Astrocyte of the hippocampus (primary cell): ENCODE measurements at places on chromosomes 12 and 14.

GRCh38 chr14:100297320-100298300 is 8.6 kb downstream of the SLC25A29 start:
- peak; percentile 86 for DNase-seq

GRCh38 chr12:59744564-59744963 is 148.7 kb downstream of the SLC16A7 start:
- DNase-seq, result no peak

GRCh38 chr12:131984334-131984733 is 34.6 kb downstream of the EP400 start:
- DNase-seq, result no peak

DNA sequence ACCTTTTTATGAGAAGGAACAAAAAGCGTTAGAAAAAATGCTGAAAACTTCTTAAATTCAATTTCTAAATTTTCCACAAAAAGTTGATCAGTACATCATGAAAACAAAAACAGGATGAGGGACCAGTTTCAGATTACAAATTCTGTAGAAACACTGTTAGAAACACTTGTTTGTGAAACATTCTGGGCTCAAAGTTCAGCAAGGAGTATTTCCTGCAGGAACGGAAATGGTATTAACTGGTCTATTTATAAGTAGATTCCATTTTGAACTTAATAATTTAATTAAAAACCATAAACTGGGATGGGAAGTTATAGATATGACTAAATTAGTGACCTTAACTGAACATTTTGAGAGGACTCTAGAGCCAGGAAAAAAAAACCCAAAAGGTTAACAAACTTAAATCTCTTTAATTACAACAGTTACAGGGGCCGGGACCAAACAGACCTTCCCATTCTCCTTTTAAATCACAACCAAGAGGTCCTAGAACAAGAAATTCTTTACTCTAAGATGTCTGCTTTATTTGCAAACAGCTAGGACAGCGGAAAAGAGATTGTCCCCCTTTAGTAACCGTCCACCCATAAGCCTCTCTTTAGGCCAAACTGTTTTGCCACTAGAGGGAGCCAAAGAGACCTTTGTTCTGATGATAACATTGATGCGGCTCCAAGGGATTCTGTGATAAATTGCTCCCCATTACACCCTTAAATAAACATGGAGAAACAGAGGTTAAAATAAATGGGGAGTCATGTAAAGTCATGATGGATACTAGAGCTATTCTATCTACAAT is 69.0 kb upstream of the RERGL start:
- peak; percentile 29 for DNase-seq

DNA sequence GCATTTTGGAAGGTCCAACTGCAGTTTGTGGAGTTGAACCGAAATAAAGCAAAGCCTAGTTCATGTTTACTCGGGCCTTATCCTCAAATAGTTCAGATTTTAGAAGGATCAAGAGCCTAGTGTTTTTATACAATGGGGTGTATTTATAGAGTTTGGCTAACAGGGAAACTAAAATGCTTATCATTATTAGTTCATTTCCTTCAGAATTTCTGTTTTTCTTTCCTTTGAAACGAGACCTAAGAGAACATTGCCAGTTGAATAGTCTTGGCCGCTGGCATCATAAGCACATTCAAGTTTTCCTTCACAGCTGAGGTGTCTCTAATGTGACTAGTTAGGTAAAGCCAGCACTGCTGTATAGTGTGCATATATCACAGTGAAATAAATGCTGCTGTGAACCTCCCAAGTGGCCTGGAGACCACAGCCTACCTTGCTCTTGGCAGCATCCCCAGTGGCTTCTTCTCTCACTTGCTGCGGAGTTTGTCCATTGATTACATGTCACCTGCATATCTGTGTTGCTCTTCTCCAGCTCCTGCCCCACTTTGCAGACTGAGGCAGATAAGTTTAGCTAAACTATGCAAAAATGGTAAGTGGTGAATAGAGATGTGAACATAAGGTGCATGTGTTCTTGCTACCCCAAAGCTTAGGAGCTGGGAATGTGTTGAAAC is 88.8 kb downstream of the ANO6 start:
- peak; percentile 43 for DNase-seq

- DNase-seq, result peak; percentile 11
These were observed 9.6 kb upstream of the GPHN start for GRCh38 chr14:66498311-66498710.

DNA sequence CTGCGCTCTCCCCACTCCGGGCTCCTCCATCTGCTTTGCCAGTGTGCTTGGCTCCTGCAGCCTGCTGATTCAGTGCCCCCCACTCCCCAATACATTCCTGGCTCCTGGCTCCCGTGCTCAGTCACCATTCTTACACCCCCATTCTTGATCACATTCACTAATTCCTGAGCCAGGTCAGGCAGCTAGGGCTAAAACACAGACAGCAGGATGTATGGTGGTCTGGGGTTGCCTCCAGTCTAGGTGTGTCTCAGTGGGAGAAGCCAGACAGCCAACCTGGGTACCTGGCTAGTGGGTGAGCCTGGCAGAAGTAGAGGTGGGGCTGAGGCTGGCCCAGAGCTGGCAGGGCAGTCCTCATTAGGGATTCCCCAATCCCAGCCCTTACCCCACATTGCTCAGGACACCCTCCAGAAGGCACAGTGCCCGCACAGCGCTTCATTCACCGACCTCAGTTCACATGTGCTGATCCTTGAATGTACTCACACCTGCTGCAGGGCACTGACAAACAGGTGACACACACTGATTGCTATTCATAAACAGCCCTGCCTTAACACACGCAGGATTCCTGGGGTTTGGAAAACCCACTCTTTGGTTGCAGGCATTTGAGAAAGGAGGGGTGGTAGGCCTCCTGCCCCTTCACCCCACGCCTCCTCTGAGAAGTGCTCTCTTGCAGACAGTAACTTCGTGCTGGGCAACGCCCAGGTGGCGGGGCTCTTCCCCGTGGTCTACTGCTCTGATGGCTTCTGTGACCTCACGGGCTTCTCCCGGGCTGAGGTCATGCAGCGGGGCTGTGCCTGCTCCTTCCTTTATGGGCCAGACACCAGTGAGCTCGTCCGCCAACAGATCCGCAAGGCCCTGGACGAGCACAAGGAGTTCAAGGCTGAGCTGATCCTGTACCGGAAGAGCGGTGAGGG is 1.7 kb downstream of the KCNH3 start:
- DNase-seq, result no peak

DNA sequence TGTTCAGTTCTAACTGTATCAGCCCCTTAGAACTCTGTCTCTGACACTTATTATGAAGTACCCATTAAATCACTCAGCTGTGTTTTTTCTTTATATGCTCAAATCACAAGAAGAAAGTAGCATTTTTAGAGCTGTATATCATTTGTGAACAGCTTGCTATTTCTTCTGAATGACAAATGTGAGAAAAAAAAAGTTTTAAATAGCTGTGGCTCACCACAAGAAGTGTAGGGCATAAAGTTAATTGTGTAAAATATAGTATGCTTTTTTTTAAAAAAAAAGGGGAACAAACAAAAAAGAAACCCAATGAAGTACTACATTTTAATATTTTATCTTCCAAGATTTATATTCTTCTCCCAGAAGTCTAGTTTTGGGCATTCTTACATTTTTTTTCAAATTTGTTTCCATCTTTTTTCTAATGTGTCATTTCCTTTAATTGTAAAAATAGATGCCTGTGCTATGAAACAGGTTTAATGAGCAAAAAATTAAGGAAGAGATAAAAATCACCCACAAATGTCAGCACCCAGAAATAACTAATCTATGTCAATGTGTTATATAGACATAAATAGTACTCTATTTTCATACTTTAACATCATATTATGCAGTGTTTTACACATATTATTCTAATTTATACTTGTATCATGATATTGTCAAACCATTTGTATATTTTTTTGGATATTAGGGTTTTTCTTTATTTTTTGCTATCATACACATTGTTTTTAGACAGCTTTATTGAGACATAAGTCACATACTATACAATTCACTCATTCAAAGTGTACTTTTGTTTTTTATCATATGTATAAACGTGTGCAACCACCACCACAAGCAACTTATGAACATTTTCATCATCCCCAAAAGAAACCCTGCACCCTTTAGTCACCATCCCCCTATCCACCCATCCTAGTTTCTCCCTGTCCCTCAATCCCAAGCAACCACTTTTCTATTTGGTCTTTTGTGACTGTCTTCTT is 22.4 kb upstream of the LRRK2 start:
- peak; percentile 2 for DNase-seq

DNA sequence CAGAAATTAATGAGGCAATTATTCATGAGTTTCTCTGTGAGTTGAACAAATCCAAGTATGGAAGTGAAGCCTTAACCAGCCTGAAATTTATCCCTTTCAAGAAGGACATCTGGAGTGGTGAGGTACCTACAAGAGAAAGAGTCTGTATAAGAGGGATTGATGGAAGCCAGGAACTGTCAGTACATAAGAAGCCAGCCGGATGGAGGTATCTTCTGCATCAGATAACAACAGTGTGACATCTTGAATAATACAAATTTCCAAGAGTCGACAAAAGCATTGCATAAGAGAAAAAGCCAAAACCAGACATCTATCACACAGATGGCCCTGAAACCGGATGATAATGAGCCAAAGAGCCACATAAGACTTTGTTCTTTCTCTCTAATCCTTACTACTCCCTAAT is 781.2 kb downstream of the FLRT2 start:
- no peak for DNase-seq

DNA sequence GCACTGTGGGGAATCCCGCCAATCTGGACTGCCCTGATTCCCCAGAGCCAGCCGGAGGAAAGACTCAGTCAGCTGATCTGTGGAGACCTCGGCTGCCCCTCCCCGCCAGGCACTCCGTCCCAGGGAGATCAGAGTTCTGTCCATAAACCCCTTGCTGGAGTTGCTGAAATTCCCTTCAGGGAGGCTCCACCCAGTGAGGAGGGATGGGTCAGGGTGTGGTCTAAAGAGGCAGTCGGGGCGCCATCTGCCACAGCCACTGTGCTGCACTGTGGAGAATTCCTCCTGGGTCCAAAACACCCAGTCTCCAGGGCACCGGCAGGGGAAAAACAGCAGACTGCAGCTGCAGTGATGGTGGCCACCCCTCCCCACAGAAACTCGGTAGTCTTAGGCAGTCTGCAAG is 1922.3 kb upstream of the FLRT2 start:
- no peak for DNase-seq

DNA sequence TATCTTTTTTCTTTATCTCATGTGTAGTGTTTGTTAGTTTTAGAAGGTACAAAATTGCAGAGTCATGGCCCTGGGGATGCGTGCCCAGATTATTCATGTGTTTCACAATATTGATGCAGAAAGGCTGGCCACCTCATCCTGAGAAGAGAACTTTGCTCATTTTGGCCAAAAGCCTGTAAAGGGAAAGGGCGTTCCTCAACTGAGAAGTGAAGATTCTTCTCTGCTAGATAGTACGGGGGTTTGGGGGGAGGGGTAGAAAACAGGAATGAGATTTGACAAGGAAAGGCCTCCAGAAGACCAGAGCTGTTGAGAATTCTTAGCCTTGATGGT is 1.7 kb downstream of the MGST1 start:
- peak; percentile 76 for DNase-seq

DNA sequence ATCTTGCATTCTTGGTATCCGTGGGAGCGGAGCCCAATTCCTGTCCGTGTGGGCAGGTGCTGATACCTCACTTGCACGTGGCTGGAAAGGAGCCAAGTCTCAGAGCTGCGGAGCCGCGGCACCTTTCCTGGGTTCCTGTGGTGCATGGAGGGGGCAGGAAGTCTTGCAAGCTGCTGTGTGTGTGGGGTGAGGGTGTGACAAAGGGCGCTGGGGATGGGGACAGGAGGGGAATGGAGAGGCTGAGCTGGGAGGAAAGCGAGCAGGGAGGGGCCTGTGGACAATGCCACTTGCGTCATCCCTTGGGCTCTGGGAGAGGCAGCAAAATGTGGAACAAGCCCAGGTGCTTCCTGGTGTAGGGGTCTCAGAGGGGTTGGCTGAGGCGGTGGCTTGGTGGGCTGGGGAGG is 86.7 kb downstream of the CALM1 start:
- DNase-seq, result no peak

DNA sequence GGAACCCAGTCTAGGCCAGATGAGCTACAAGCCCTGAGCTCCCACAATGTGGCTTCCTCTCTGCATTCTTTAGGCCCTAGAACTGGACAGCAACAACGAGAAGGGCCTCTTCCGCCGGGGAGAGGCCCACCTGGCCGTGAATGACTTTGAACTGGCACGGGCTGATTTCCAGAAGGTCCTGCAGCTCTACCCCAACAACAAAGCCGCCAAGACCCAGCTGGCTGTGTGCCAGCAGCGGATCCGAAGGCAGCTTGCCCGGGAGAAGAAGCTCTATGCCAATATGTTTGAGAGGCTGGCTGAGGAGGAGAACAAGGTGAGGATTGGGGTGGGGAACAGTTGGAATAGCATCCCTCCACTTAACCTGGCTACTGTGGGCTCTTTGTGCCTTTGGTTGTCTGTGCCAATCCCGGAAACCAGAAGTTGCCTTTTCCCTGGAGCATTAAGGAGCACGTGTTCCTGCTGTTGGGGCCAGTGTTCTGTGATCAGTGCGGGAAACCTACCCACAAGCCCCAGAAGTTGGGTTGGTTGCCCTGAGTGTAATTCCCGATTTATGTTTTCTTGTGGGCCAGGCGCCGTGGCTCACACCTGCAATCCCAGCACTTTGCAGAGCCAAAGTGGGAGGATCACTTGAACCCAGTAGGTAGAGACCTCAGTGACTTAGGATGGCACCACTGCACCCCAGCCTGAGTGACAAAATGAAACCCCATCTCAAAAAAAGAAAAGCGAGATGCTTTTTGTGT is 6.4 kb downstream of the FKBP4 start:
- DNase-seq, result no peak
